ENCODE measurements at places on chromosomes 1 and 21.

GRCh38 chr1:15988856-15989736 lies 13.2 kb upstream of the ZBTB17 start:
- DNase-seq: no peak

DNA sequence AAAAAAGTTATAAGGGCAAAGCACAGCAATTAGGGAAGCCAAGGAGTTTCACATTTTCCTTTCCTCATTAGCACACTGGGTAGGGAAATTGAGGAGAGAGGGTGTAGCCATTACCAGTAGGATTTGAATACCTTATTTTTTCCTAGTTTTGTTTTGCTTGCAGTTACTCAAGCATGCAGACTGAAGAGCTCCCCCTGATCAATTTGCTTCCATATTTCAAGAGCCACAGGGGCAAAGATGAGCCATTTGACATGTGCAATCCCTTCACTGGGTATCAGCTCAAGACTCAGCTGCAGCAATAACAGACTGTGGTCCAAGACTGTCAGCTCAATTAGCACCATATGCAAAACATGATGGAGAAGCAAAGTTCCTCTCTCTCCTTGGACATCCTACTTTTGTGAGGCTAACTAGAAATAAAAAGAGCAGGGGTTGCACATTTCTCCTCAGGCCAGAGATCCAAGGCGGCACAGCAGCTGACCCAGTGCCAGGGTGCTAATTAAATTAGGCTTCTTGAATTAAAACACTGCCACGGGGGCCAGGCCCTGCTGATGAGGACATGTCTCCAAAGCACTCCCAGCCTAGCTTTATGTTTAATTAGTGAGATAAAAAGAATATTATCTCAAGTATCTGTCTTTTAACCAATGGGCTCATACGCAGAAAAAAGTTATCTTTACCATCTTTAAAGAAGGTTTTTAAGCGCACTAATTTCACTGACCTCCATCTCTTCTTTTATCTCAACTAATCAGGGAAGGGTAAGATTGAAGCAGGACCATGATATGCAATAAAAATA lies 36.7 kb upstream of the LRRC53 start:
- no peak for DNase-seq

GRCh38 chr1:164675342-164675904 lies 116.4 kb downstream of the PBX1 start:
- no peak for DNase-seq

- no peak for DNase-seq
These were observed 24.3 kb downstream of the KCNJ6 start for GRCh38 chr21:37891972-37892371.

DNA sequence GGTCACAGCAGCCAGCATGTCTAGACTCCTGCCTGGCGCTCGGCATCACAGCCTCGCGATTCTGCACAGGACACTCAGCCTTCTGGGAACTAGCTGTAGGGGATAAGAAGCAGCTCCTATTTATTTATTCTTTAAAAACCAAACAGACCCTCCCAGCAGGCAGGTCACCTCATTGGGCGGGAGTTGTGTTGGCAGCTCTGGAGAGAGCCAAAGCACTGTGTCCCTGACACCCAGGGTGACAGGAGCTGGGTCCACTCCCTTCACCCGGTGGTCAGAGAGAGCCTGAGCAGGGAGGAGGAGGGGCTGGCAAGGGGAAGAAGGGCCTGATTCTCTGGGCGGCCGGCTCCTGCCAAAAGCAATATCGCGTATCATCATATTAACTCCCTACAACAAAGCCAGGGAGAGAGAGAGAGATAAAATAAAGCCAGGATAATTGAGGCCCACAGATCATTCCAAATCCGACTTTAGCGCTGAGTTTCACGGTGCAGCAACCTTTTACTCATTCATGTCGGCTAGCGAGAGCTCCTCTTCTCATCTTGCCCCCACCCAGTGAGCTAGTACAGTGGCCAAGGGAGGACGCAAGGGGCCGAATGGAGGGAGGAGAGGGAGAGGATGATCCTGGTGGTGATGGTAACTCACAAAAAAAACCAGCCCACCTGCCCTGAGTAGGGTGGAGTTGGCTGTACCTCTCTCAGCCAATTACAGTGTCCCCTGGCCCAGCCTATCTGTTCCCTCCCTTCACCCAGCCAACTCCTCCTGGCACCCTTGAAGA lies 79.8 kb upstream of the IFFO2 start:
- no peak for DNase-seq

DNA sequence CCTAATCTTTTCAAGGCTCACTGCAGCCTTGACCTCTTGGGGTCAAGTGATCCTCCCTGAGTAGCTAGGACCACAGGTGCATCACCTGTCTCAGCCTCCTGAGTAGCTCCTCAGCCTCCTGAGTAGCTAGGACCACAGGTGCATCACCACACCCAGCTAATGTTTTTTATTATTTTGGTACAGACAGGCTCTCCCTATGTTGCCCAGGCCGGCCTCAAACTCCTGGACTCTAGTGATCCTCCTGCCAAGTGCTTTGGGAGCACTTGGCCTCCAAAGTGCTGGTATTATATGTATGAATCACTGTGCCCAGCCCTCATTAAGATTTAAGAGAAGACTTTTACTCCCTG lies 58.5 kb upstream of the S1PR1 start:
- peak; percentile 30 for DNase-seq

- DNase-seq: no peak
These were observed 424.5 kb upstream of the DAB1 start for GRCh38 chr1:57848406-57848805.

GRCh38 chr1:243549108-243549507 lies 293.3 kb downstream of the SDCCAG8 start:
- DNase-seq: no peak

DNA sequence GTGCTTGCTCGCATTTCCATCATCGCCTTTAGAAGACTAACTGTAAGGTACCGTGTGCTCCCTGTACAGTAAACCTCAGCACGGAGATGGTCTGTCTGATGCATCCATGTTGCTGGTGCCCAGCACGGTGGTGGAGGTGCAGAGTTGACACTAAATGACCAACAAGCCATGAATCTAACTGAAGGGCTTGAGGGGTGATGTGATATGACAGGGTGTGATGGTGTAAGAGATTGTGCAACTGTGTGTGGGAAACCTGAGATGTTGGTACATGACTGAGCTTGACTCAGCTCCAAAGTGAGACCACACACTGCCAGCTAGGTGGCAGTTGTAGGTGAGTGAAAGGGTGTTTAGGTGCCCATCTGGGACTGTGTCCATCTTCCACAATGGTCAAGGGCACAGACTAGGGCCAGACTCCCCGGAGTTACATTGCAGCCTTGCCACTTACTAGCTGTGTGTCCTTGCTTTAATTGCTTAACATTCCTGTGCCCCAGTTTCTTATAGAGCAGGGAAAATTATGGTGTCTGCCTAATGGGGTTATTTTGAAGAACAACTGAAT lies 21.4 kb downstream of the SLC2A1 start:
- no peak for DNase-seq

DNA sequence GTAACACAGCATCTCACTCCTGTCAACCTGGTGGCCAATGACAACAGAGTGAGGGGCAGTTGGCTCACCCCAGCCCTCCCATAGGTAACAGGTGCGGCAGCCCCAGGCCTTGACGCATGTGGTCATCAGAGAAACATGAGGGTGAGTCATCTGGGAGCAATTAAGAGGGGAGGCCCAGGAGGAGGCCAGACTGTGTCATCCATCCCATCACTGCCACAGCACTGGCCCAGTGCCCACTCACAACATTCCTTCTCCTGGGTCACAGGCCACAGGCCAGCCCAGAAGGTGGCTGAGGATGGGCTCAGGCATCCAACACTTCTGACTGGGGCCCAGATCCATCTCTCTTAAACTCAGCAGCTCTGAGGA lies 17.1 kb downstream of the TEX35 start:
- DNase-seq: no peak
